Activated T-helper 9 cell treated with anti-CD3 and anti-CD28 coated beads, Interleukin-2, amount 50 U/mL, for 16 hours (primary cell): ENCODE measurements at places on chromosomes 13 and 19.

DNA sequence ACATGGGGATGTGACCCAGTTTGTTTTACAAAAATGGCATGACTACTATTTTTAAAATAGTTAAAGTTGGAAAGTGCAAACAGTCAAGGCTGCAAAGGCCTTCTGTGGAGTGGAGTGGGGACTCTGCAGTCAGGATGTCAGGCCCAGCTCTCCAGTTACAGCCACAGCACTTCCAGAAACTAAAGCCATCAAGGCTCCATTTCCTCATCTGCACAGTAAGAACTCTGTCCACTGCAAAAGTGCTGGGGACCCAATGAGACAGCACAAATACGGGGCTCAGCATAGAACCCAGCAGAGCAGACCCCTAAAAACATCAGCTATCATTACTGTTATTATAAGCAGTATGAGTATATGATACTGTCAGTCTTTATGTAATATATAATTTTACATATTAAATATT is 73.6 kb downstream of the SACS start:
- no peak for DNase-seq

DNA sequence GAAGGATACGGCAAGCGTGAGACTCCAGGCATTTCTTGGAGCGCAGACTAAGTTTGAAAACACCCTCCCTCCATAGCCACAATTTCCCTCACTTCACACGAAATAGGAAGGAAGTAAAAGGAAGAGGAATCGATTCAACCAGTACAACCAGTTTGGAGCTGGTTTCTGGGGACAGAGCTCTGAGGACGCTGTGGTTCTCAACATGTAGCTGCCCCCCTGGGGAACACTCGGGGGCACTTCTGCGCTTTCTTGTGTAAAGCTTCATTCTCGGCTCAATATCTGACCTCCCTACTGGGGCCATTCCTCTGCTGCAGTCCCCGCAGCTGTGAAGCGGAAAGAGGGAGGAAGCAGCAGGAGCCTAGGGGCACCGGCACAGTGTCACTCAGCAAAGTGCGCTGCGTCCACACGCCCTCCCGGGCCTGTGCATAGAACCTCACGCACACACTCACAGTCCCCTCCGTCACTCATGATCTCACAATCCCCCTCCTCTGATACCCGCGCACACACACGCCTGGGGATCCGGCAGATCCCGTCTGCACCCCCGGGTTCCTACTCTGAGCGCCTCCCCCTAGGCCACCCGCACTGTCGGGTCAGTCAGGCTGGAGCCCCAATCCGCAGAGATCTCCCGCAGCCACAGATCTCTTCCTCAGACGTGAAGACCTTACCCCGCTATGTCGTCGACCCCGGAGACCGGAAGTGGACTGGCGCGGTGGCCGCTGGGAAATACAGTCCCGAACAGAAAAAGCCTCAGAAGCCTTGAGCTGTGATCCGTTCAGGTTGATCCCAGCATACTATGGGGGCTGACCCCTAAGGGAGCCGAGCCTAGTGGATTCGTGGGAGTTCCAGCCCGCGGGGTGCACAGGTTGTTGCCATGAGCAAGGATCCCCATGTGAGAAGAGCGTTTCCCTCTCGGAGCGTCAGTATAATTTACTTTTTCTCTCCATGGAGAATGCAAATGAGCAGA is at the start of gene ZNF780A:
TSS of gene ZNF780A (minus strand) at position 703 of the 964 bp plus-strand sequence. CDS start 6,190 bp downstream, outside the sequence.
- peak; percentile 63 for DNase-seq

- DNase-seq, result peak; percentile 41
These were observed 368.4 kb downstream of the KLF12 start for GRCh38 chr13:73765651-73766384.

- DNase-seq, result no peak
These were observed 167.9 kb downstream of the LMO7 start for GRCh38 chr13:75804054-75804453.

- no peak for DNase-seq
These were observed 60.0 kb downstream of the ZAR1L start for GRCh38 chr13:32254916-32255723.

DNA sequence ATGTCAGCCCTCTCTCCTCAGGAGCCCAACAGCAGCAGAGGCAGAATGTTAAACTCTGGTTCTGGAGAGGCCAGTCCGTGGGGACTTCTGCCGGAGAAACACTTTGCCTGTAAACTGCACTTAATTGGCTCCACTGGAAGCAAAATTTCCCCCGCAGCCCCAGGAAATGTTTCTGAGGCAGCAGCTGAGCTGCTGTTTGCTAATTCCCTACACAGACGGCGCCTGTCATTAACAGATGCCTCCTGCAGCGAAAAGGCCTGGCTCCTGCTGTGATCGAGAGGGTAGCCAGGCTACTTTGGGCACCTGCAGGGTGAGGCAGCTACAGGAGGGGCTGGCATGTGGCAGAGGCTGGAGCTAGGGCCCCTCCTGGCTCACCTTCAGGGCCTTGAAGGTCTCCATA is 5.2 kb upstream of the TM6SF2 start:
- DNase-seq, result no peak

- DNase-seq, result no peak
These were observed 110.1 kb upstream of the RXFP2 start for GRCh38 chr13:31629085-31629780.

DNA sequence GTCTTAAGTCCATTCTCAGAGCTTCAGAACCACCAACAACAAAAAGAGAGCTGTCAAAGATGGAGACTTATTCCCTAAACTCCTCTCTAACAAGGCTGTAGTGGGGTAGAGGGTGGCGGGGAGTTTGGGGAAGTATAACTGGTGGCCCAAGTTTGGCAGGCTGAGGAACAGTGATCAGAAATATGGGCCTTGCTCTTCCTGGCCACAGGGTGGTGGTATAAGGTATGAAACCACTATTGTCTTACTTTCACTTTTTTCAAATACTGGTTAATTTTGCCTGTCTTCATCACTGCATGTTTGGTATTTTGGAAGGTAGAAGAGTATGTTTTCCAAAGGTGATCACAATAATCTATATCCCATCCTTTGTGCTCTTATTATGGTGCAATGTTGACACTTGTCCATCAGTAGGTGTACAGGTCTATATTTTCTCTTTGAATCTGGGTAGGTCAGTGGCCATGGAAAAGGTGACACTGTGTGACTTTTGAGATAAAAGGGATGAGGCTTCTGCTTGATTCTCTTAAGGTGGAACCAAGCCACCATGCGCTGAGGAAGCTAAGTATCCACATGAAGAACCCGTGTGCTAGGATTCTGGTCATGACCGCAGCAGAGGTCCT is 23.2 kb upstream of the GPC5 start:
- no peak for DNase-seq
